ENCODE measurements at places on chromosomes 7 and 10. TPM values are rescaled to one million over a fixed set of nuclear protein-coding genes. Genes with fewer than 3 reads are reported as not detected.

GRCh38 chr10:30493609-30494530, 59.9 kb downstream of the MAP3K8 start:
- H3K27ac ChIP-seq = no peak overlapping the region
- no peaks in the 10 kb centered on the region for H3K27me3 ChIP-seq
- DNase-seq = no peak
- H3K4me3 ChIP-seq = no peak overlapping the region
- H3K4me1 ChIP-seq = peaks cover 4% of the 10 kb centered on the region

Gene ERCC6
- 16.8 TPM for total RNA-seq

DNA sequence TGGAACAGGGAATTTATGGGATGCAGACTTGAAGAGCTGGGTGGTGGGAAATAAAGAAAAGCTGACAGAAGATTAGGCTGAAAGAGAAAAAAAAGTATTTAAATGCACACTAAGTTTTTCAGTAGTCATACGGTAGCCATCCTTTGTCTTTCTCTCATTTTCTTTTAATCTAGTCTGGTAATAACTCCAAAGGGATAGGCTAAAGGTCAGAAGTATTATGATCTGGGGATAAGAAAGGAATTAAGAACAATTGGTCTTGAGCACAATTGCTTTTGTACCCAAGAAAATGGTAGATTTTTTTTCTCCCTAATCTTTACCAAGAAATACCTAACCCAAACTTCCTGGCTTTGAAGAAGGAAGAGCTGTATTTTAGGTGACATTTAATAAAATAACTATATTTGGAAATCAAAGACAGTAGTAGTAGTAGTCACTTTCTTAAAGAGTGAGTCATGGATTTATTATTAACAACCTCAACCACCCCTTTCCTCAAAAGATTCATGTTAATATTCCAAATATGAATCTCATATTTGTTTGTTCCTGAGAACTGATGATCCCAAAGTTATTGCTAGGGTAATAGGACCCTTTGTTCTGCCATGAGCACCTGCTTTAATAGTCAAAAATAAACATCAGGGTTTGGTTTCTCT, 120.2 kb upstream of the ODAD2 start:
- peaks cover 4% of the 10 kb centered on the region for H3K36me3 ChIP-seq
- H3K4me3 ChIP-seq = no peak overlapping the region
- no peak overlapping the region for H3K27ac ChIP-seq
- H3K4me1 ChIP-seq = peaks cover 14% of the 10 kb centered on the region
- DNase-seq = no peak
- H3K27me3 ChIP-seq = no peaks in the 10 kb centered on the region

GRCh38 chr10:846126-846685, 85.3 kb downstream of the LARP4B start:
- H3K4me1 ChIP-seq = peaks cover 8% of the 10 kb centered on the region
- H3K36me3 ChIP-seq = peaks cover 8% of the 10 kb centered on the region
- no peak for DNase-seq

- no peaks in the 10 kb centered on the region for H3K36me3 ChIP-seq
- H3K27me3 ChIP-seq = no peaks in the 10 kb centered on the region
- no peak for DNase-seq
- no peak overlapping the region for H3K27ac ChIP-seq
- H3K4me1 ChIP-seq = no peaks in the 10 kb centered on the region
Measured at GRCh38 chr10:64115471-64115870, 594.3 kb downstream of the REEP3 start.

Gene OPN1SW
- not detected for total RNA-seq
